Upper lobe of left lung (tissue), 6 donors: ENCODE measurements at places on chromosomes 7 and 10. TPM values are rescaled to one million over a fixed set of nuclear protein-coding genes. Genes with fewer than 3 reads are reported as not detected.
A peak's percentile ranks its signal among the peaks of the same experiment; 100 is the strongest.

Gene SLC13A1
- not detected for total RNA-seq

Gene LRRC17
- not detected for total RNA-seq

GRCh38 chr10:76306856-76307255 lies 875.4 kb downstream of the LRMDA start:
- H3K36me3 ChIP-seq = no peaks in the 10 kb centered on the region
- no peak overlapping the region for H3K4me3 ChIP-seq
- no peak for DNase-seq

GRCh38 chr10:96170230-96170629 lies 40.1 kb downstream of the ZNF518A start:
- H3K36me3 ChIP-seq = no peaks in the 10 kb centered on the region
- H3K4me3 ChIP-seq = no peak overlapping the region
- no peak for DNase-seq
- no peaks in the 10 kb centered on the region for H3K27me3 ChIP-seq
- H3K27ac ChIP-seq = no peak overlapping the region

DNA sequence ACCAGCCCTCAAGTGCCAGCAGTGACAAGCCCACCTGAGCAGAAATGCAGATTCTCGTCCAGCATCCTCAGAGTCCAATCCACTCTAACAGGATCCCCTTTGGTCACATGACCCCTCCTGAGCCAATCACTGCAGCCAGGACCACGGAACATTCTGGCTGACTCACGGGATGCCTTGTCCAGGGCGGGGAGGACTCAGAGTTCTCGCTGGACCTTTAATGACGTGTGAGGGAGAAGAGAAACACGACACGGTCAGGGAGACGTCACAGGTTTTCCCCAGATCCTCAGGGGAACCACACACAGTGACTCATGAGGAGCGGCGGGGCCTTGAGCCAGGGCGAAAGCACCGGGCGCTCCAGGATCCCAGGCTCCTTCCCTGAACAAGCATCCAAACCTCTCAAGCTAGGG lies 155.7 kb downstream of the PTPRN2 start:
- no peak overlapping the region for H3K4me3 ChIP-seq
- H3K27me3 ChIP-seq = no peaks in the 10 kb centered on the region
- DNase-seq = peak; percentile 79
- peaks cover 12% of the 10 kb centered on the region for H3K4me1 ChIP-seq
- H3K36me3 ChIP-seq = no peaks in the 10 kb centered on the region

GRCh38 chr10:78875932-78876331 lies 192.8 kb upstream of the ZMIZ1 start:
- no peak for DNase-seq
- H3K36me3 ChIP-seq = no peaks in the 10 kb centered on the region
- no peak overlapping the region for H3K27ac ChIP-seq
- H3K27me3 ChIP-seq = no peaks in the 10 kb centered on the region
- no peak overlapping the region for H3K4me3 ChIP-seq
